ENCODE measurements at places on chromosomes 6 and 20.

DNA sequence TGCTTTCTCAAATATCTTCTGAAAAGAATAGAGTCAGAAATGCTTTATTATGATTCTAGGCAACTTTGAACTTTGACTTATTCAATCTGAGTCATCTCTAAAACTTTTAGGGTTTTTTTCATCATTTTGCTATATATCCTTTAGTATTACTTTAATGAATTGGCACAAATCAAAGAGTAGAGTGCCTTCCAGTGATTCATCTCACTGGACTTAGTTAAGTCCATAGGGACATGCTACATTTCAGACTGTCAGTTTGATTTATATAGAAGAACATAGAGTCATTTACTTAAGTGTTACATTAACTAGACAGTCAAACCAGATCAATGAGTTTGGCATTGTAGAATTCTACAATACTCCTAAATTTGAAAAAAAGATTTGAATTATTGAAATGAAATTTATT is 1235.7 kb upstream of the MAP3K7 start:
- DNase-seq: no peak

- no peak for DNase-seq
Observed at GRCh38 chr6:17504005-17504404, 96.1 kb upstream of the FAM8A1 start.

DNA sequence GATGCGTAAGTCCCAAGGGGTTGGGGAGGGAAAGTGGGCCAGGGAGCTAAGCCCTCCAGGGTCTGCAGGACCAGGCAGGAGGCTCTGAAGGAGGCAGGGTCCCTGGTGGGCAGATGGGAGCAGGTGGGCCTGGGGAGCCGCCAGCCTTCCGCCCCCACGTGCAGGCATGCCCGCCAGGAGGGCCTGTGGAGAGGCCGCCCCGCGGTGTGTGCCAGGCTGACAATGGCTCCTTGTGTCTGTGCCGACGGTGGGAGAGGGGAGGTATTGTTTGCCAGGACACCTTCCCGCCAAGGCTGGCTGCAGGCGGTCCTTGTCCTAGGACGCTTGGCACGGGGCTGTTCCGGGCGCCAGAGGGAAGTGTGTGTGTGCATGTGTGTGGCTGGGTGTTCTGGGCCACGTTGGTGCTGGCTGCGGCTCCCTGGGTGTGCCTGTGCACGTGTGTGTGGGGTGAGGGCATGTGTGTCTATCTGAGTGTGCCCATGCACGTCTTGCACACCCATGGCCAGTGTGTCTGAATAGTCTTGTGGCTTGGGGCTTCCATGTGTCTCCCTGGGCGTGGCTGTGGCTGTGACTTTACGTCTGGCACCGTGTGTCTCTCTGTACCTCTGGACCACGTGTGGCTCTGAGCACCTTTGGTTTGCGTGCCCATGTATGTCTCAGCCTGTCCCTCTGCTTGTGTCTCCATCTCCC is 153.0 kb downstream of the CEBPB start:
- DNase-seq: no peak

DNA sequence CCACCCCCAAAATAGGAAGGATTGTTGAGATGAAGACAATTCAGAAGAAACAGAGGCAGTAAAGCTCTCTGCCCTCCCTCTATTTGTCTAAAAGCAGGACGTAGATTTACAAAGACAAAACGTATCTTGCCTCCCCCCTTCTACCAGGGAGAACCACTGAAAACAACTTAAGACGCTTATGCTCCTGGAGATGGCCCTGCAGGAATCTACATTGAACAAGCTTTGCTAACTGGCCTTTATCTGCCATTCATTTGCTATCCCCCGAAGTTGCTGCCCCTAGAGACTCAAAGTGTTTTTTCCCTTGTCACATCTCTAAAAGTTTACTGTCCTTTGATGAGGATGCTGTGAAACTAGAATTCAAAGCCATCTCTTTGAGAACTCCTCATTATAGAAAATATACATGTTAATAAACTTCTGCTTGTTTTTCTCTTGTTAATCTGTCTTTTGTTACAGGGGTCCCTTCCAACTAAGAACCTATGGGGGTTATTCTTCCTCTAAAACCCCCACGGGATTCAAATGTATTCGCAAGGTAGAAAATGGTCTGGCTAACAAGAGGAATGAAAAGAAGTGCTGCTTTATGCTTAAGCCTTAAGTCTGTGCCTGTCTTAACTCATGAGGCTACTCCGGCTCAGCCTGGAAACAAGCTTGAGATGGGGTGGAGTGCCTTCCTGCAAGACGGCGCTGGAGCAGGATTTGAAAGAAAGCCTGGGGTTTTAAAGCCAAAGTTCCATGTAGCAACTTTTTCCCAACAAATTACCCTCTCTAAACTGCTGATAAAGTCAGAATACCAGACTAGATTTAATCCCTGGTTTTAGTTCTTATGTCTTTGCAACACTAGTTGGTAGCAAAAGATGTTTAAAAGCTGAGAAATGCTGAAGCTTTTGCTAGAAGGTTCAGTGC is 88.0 kb downstream of the CLIC5 start:
- no peak for DNase-seq

- peak; percentile 29 for DNase-seq
Observed at GRCh38 chr20:45970646-45971424, 1.2 kb downstream of the ZNF335 start.

- DNase-seq: no peak
Observed at GRCh38 chr20:51815383-51816076, 13.2 kb upstream of the SALL4 start.

DNA sequence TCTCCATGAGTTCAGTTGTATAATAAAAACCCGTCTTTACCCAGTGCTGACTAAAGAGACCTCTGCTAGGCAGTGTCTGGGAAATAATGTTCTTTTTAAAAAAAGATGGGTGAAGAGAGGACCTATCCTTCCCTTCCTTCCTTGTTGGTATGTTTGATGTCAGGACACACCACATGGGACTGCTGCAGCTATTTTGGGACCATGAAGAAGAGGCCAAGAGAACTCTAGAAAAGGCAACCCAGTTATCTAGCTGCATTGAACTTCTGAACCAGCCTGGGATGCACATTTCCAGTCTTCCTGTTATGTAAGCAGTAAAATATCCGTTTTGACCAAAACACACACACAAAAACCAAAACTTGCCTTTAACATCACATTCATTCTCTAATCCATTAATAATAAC is 77.3 kb downstream of the RFX6 start:
- no peak for DNase-seq

- peak; percentile 40 for DNase-seq
Observed at GRCh38 chr6:134590449-134590848, 272.5 kb upstream of the SGK1 start.

- no peak for DNase-seq
Observed at GRCh38 chr6:14645841-14646240, 528.3 kb downstream of the CD83 start.

DNA sequence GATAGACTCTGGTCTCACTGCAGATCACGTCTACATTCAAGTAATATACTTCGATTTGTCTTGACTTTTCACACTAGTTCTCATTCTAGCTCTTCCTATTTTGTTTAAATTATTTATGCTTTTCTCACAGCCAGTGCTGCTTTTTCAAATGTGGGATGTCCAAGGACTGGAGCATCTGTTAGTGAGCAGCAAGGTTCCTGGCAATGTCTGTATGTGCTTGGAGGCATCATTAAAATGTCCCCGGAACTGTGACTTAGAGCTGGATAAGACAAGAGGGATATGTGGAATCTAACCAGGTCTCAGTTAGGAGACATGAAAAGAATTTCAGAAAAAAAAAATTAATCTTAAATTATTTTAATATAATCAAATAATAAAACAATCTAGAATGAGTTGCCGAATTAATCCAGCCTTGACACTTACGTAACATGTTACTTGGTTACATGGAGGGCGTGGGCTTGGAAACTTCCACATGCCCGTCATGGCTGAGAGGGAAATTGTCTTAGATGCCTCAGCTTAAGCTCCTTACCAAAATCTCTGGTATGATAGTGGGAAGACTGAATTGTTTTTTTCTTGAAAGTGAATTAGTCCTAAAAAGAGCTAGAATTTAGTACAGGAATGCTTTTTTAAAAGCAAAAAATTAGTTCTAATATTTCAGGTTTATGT is 21.4 kb upstream of the CARMIL1 start:
- no peak for DNase-seq

DNA sequence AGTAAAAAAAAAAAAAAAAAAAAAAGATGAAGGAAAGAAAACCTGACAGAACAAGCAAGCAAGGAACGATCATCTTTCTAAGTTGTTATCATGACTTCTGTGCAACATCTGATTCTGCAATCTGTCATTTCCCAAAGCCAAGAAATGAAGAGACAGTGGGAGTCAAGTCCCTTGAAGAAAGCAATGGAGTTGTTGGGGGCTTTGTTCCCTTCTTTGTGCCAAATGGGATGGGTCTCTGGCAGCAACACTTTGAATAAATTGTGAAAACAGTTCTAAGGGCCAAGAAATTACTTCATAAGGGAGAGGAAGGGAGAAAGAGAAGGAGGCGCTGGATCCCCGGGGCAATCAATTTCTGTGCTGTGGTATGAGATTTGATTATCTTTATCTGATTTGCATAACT is 33.3 kb upstream of the RSPO3 start:
- DNase-seq: no peak

DNA sequence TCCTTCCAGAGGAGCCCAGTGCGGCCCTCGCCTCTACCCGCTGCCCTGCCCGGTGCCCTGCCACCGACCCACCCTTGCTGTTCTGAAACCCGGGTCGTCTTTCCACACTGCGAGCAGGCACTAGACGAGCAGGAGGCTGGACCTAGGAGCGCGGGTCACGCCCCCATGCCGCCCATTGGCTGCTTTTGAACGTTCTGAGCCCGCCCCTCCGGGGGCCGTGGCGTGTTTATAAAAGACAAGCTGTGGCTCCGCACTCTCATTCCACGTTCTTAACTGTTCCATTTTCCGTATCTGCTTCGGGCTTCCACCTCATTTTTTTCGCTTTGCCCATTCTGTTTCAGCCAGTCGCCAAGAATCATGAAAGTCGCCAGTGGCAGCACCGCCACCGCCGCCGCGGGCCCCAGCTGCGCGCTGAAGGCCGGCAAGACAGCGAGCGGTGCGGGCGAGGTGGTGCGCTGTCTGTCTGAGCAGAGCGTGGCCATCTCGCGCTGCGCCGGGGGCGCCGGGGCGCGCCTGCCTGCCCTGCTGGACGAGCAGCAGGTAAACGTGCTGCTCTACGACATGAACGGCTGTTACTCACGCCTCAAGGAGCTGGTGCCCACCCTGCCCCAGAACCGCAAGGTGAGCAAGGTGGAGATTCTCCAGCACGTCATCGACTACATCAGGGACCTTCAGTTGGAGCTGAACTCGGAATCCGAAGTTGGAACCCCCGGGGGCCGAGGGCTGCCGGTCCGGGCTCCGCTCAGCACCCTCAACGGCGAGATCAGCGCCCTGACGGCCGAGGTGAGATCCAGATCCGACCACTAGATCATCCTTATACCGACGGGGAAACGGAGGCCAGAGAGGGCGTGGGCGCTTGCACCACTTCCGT is at the start of gene ID1:
Gene ID1 (plus strand): TSS at position 259 of the 871 bp plus-strand sequence. CDS start 99 bp downstream, at position 358.
- peak; percentile 98 for DNase-seq

GRCh38 chr20:63409066-63409833 is 48.1 kb upstream of the CHRNA4 start:
- no peak for DNase-seq

DNA sequence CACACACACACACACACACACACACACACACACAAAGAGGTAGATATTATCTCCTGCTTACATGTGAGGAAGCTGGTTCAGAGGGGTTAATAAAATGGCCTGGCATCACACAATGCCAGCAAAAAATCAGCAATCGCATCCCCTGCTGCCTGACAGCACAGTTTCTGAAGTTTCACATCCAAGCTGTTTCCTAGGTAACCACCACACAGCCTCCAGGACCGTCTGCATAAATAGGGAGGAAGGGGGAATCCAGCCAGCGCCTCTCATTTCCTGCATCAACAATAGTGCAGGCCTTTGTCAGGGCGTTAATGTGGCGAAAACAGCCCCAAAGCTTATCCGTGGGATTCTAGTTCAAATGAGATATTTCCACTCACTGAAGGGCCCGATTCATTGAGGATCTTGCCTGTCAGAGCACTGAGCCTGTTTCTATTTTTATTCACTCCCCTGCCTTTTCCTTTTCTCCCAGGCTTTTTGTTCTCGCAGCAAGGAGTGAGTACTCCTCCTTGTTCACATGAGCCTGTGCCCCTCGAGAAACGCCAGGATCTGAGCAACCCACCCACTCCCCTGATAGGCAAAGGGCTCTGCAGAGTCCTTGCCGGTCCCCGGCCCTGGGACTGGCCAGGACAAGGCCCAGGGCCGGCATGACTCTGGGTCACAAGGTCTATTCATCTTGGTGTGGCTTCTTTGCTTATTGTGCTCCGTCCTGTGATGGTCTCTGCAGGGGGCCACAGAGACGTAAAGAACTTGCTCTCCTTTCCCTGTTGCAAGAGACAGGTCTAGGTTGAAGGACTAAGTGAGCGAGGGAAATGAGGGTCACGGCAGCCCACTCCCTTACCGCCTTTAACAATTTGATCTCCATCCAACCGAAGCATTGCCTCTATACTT is 32.7 kb downstream of the TUBB2B start:
- DNase-seq: peak; percentile 79

GRCh38 chr6:137982418-137983189 is 115.5 kb downstream of the TNFAIP3 start:
- DNase-seq: no peak

- no peak for DNase-seq
Observed at GRCh38 chr6:151056230-151056907, 183.4 kb upstream of the AKAP12 start.

DNA sequence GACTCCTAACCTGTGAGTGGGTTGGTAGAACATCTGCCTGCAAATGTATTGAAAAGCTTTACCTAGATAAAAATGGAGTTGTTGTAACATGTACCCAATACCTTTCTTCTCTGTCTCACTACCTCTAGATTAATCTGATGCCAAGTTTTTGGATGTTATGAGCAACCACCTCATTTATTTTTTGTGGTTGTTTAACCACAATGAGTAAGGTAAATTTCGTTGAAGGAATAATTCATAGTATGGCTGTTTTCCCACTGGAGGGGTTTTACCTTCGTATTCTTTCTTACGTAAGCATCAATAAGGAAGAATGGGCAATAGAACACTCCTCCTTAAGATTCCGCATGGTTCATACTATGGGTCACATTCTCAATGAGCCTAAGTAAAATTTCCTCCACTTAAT is 165.4 kb downstream of the CDH26 start:
- DNase-seq: no peak

GRCh38 chr6:32183483-32184083 is 470 bp downstream of the AGER start:
- DNase-seq: no peak

DNA sequence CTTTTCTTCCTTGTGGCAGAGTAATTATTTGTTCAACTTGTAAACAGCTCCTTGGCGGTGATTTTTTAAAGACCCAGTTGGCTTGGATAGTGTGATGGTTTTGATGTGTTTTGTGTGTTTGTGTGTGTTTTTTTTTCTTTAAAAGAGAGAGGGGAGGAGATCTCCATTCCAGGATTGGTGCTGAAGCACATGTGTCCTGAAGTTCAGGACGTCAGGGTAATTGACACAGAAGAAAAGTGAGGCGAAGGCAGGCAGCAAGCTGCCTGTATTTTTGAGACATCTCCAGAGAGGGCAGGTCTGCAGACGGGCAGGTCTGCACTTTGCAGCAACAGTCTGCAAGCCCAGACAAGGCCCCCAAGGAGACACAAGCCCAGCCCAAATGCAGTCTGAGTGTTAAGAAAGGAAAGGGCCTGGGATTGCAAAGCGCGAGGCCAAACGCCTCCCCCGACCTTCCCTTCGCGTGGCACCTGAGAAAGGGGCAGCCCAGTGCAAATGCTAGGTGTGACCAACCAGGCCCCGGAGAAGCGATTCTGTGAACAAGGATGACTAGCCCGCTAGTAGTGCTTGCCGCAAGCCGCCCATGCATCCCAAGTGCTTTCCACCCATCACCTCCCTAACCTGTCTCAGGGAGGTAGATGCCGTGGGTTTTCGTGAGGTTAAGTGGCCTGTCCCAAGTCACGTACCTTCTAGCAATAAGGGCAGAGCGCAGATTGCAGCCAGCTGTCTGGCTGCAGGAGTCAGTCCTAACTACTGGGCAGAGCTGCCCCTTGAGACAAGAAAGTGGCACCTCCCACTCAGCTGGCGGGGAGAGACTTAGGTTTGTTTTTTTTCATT is 230.5 kb downstream of the ZMYND8 start:
- DNase-seq: no peak
